ENCODE measurements at places on chromosomes 7 and 10.

GRCh38 chr7:96380111-96380512 is 58.2 kb upstream of the SLC25A13 start:
- DNase-seq: no peak

DNA sequence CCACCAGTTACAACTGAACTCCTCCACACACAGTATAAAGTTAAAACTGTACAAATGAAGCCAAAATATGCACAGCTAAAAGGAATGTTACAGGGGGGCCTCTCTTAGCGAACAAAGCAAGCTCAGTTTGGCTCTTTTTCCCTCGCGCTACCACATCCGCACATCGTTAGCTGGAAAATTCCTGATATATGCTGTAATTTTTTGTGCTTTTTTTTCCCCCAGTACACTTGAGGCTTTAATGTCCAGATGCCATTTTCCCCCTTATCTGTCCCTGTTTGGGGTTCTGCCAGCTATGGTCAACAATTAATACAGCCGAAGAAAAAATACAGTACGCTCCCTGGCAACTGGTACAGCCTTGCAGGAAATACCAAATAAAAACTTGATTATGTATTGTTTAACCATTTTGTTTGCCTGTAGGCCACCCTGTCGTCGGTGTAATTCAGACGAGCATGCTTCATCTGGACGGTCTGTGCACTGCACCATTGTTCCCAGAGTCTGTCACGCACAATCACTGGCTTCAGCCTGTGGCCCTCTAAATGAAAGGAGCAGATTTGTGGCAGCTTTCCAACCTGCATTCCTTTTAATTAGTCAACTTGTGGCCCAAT is 108.1 kb upstream of the FAM133B start:
- peak; percentile 97 for DNase-seq

DNA sequence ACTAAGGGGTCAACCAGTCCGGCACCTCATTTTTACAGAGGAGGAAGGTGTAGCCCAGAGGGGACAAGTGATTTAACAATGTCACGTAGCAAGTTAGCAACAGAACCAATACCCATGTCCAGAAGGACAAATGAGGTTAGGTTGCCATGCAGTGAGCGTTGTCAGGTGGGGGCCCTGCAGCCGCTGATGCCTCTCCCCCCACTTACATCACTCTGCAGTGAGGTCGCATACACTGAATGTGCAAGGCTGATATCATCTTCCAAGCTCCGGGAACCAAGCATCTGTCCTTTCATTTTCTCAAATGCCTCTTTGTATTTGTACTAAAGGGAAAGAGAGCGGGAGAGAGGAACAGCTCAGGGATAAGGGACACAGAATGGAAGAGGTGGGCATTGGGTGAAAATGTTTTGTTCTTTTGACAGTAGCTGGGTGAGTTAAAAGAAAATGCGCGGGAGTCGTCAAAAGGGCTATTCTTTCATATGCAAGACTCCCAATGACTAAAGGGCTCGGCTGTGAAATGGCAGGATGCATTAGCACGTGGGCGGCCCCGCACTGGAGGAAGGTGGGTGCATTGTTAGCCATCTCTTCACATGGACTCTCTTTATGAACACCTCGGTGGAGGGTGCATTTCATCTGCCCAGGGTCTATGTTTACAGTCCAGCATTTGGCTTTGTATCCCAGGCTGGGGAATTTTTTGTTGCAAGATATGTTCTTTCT is 49.7 kb downstream of the NRAP start:
- DNase-seq: no peak

GRCh38 chr7:116588225-116588624 is 63.4 kb downstream of the CAV1 start:
- DNase-seq: peak; percentile 85

- peak; percentile 38 for DNase-seq
These were observed 130.0 kb downstream of the TES start for GRCh38 chr7:116340201-116340847.

- DNase-seq: peak; percentile 74
These were observed 5.1 kb upstream of the FAM133B start for GRCh38 chr7:92595281-92595680.

DNA sequence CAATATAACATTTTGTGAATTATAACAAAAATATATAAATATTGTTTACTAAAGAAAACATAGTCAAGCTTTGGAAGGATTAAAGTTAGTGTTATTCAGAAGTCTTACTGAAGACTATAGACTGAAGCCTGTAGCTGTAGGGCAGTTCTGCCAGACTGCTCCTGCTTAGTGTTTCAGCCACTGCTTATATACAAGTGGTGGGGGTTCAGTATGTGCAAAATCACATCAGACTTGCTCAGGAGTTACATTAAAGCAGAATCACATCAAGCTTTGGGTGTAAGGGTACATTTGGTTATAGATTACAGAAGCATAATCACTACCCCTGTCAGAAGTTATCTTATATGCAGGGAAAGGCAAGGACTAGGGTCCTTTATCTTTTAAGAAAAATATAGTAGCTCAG is 653.8 kb downstream of the ANKRD7 start:
- DNase-seq: no peak

GRCh38 chr10:122323189-122323588 is 51.3 kb upstream of the PLEKHA1 start:
- DNase-seq: no peak

GRCh38 chr7:157250605-157251228 is 86.1 kb upstream of the DNAJB6 start:
- DNase-seq: peak; percentile 59

GRCh38 chr10:126880926-126881325 is 24.3 kb upstream of the DOCK1 start:
- peak; percentile 33 for DNase-seq

DNA sequence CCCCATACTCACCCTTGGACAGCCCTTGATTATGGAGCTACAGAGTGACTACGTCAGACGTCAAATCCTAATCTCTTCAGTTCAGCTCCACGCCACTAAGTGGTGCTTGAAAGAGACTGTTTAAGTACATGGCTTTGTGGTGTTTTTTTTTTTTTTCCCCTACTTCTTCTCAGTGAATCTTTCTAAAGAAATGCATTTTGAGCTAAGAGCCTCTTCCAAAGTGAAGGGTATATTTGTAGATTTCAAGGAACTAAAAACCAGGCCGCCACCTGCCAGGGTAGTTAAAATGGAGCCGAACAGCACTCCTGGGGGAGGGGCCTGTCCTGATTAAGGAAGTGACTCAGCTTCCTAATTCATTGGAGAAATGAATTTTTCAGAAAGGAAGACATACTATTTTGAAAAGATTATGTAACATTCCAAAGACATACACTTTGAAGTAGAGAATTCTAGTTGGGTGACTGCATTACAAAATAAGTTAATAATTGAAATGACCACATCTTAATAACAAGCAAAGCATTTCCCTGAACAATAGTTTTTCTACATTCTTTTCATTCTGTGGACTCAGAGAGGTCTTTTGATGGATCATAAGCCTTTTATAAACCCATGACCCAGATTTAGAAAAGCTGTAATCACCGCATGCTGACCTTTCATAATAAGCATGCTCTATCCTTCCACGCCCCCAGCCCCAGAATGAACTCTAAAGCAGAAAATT is 20.6 kb upstream of the VPS41 start:
- DNase-seq: peak; percentile 36

- DNase-seq: no peak
These were observed 11.8 kb upstream of the COBL start for GRCh38 chr7:51328351-51328801.
